ENCODE measurements at places on chromosomes 1 and 21. TPM values are rescaled to one million over a fixed set of nuclear protein-coding genes. Genes with fewer than 3 reads are reported as not detected.
A peak's percentile ranks its signal among the peaks of the same experiment; 100 is the strongest.

VANGL2 gene
- 8.0 TPM for total RNA-seq

DNA sequence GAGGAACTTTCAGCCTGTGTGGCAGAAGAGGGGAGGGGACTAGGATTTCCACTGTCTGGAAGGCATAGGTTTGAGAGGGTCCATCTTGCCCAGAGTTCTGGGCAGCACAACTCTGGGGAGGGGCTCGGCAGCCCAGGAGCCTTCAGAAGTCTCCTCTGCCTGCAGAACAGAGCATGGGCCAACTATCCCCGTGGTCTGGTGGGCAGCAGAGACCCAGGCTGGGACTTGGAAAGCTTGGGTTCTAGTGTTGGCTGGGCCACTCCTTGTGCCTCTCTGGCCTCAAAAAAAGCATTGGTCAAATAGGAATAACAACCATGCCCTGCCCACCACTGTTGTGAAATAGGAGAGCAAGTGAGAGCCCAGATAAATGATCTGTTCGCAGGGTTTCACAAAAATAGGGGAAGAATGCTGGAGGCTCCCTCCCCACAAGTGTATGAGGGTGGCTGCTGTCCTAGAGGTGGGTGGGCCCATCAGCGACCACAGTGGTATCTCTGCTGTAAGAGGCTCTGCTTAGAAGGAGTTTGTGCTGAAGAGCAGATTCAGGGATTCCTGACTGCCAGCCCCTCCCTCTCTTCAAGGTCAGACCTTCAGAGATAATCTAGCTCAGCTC, 8.9 kb downstream of the EPHA10 start:
- no peak for DNase-seq

DNA sequence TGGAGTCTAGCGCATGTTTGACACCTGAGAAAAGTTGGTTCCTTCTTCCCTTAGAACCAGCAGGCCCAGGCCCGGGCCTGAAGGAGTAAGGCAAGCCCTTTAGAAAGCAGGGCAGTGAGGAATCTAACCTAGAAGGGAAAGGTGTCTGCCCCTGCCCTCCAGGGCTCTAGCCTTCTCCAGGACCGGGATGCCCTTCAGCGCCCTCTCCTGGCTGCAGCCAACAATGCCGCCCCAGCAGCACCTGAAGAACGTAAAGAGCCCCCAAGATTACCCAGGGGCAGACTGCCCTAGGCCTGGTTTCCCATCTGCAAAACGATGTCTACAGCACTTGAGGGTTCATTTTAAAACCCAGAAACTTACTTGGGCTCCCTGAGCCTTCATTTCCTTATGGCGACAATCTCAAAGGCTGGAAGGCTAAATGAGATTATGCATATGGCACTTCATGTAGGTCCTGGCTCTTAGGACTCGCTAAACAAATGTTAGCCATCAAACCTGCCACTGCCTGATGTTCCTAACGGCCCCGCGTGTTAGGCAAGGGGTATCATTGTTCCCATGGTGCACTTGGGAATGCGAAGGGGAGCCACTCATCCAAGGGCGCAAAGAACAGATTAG, 106.7 kb upstream of the KLHDC7A start:
- no peak for DNase-seq

GRCh38 chr21:42089665-42090310, 18.7 kb downstream of the UMODL1 start:
- DNase-seq = peak; percentile 63

GRCh38 chr1:83717785-83718184, 281.1 kb downstream of the TTLL7 start:
- no peak for DNase-seq

PANK4 gene
- 20.5 TPM for total RNA-seq

GRCh38 chr1:104797982-104798381, 1048.3 kb downstream of the AMY1C start:
- no peak for DNase-seq

GRCh38 chr1:30374400-30375070, 348.9 kb downstream of the MATN1 start:
- no peak for DNase-seq

PRKAA2 gene
- 3.4 TPM for total RNA-seq

GRCh38 chr1:112030157-112030556, 40.7 kb upstream of the KCND3 start:
- DNase-seq = no peak

DNA sequence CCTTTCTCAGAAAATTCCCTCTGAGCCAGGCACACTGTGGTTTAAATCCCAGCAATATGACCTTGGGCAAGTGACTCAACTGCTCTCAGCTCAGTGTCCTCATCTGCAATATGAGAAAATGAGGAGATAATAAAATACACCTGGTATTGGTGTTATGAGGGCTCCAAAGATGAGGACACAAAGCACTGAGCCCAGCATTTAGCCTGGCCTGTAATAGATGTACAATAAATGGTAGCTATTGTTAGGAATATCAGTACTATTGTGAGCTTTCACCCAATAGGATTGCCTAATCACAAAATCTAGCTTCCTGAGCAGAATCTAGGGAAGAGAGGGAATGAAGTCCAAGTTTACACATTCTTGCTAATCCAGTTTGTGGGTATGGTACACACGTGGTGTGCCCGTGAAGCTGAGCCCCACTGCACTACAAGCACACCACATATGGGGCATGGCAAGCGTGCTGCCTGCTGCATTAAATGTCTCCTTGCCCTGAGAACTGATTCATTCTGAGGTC, 24.3 kb upstream of the SLC30A1 start:
- no peak for DNase-seq

DNA sequence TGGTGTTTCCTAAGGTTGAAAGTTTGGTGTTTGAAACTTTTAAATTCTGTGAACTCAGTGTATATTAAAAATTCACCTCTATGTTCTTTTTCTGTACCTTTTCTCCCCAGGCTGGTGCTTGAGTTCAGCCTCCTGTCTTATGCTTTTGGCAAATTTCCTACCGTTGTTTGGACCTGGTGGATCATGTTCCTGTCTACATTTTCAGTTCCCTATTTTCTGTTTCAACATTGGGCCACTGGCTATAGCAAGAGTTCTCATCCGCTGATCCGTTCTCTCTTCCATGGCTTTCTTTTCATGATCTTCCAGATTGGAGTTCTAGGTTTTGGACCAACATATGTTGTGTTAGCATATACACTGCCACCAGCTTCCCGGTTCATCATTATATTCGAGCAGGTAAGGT, 24.9 kb upstream of the AXDND1 start:
- DNase-seq = no peak

GRCh38 chr21:28436286-28436932, 556.3 kb downstream of the LTN1 start:
- DNase-seq = no peak

SPRR2F gene
- total RNA-seq = not detected

OR2L5 gene
- not detected for total RNA-seq

- DNase-seq = no peak
Measured at GRCh38 chr1:114468047-114468446, 43.0 kb downstream of the TRIM33 start.

Data from chondrocyte (in vitro differentiated cells).